NCI-H1092 (cell line): ENCODE measurements at places on chromosomes 11 and 22.

DNA sequence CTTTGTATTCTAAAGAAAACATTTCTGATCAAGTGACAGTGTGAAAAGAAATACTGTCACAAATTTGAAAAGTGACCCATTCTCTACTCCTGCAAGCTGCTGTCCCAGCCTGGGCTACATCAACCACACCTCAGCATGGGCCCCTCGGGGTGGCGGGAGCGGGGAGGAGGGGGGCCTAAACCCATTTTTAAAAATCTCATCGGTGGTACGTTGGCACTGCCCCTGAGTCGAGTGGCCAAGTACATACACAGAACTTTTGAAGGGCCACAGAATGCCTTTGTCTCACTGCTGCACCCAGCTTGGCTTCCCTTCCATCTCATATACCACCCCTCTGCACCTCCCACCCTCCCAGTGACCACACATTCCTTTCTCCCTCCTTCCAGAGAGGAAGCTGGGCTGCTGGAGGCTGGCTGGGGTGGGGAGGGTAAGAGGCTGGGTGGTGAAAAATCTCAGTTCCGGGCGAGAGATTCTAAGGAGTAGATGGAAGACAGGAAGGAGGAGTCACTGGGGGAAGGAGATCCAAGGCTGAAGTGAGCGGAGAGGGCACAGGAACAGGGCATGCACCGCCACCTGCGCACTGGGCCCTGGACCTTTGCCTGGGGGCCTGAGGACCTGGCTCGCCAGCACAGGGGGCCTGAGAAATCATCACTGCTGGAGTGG lies 21.1 kb downstream of the FXYD6 start:
- DNase-seq, result no peak

GRCh38 chr22:39150848-39151215 lies 1.6 kb downstream of the CBX7 start:
- DNase-seq, result no peak

DNA sequence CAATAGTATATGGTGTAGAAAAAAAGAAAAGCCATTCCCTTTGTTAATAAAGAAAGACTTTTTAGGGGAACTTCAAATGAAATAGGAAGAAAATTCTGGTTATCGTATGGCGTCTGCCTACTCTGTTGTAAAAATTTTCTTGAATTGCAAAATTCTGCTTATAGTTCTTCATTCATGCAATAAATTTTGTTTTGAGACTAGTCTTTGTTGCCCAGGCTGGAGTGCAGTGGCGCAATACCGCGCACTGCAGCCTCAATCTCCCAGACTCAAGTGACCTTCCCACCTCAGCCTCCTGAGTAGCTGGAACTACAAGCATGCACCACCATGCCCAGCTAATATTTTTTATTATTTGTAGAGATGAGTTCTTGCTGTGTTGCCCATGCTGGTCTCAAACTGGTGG lies 5.8 kb downstream of the DDIAS start:
- DNase-seq, result no peak

DNA sequence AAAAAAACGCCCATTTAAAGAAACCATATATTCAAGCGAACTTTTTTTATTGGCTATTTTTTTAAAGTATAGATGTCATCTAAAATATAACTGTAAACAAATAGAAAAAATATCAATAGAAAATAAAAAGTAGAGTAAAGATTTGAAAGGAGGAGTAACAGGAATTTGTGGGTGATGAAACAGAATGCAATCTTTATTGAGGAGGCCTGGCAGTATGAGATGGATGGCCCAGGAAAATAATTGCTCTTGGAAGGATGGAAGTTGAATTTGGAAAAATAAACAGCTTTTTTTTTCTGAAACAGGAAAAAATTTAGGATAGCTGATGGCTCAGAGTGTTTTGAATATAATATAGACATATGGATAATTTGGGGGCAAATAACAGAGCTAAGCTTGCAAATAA lies 219.0 kb downstream of the CASP12 start:
- no peak for DNase-seq

DNA sequence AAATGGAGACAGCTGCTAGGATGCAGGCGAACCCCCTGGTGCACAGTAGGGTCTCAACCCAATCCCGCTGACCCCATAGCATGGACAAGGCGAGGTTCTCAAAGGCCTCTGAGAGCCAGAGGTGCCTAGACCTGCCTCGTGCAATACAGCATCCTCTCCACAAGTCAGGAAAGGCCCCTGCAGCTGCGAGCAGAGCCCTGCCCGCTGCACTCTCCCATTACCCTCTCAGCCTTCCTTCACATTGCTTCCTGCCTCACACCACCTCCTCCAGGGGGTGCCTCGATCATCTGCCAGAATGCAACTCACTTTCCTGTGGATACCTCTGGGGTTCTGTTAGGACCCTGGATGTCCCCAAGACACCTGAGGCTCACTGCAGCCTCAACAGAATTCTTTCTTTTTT lies 42.8 kb upstream of the TCF20 start:
- DNase-seq, result no peak

GRCh38 chr11:97937501-97937900 lies 1083.2 kb upstream of the CNTN5 start:
- DNase-seq, result no peak

GRCh38 chr22:39621826-39622225 lies 51.3 kb downstream of the CACNA1I start:
- no peak for DNase-seq

GRCh38 chr11:104433751-104434150 lies 269.8 kb upstream of the PDGFD start:
- DNase-seq, result no peak

DNA sequence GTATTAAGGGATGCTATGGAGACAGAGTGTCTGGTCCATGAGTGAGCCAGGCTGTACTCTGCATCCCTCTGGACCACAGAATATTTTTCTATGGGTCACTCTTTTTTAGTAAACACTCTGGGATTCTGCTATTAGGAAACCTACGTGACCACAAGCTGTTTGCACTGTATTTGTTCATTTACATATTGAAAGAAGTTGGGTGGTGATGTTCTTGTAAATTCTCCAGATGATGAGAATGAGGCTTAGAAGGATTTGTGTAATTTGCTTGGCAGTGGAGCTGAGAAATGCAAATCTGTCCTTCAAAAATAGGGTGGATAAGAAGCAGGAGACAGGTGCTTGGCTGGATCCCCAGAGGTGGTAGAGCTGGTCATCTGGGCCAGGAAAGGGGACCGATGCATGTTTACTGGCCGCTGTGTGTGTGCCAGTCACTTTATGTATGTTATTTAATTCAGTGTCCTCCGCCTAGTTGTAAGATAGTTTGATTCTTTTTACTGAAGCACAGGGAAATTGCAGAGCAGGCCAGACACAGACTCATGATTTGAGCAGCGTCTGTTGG lies 63.7 kb upstream of the HEPHL1 start:
- no peak for DNase-seq

DNA sequence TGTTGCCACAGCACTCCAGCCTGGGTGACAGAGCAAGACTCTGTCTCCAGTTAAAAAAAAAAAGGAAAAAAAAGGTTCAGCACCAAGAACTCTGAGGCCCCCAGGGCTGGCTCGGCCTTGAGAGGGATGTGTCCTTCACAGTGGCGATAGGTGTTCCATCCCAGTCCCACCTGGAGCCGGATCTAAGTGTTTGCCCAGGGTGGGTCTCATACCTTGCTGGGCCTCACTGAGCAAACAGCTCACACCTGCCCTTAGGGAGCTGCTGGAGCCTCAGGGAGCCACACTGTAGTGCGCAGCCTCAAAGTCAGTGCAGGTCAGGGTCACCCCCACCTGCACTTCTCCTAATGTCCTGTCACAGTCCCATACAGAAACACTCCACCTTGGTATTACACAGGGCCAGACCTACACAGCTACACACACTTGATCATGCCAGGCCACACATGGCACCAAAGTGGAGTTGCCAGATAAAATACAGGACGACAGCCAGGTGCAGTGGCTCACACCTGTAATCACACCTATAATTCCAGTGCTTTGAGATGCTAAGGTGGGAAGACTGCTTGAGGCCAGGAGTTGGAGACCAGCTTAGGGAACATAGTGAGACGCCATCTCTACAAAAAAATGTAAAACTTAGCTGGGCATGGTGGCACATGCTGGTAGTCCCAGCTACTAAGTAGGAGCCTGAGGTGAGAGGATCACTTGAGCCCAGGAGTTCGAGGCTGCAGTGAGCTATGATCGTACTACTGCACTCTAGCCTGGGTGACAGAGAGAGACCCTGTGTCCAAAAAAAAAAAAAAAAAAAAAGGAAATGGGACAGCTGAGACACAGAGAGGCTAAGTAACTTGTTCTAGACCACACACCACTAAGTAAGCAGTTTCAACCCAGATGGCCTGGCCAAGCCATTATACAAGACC lies 7.3 kb downstream of the STARD10 start:
- DNase-seq, result peak; percentile 48

- DNase-seq, result no peak
Observed at GRCh38 chr11:64586366-64586765, 4.7 kb upstream of the SLC22A12 start.

- DNase-seq, result peak; percentile 14
Observed at GRCh38 chr22:22450343-22450839, 58.2 kb downstream of the ZNF280B start.

GRCh38 chr11:110777775-110778174 lies 65.5 kb upstream of the ARHGAP20 start:
- no peak for DNase-seq

DNA sequence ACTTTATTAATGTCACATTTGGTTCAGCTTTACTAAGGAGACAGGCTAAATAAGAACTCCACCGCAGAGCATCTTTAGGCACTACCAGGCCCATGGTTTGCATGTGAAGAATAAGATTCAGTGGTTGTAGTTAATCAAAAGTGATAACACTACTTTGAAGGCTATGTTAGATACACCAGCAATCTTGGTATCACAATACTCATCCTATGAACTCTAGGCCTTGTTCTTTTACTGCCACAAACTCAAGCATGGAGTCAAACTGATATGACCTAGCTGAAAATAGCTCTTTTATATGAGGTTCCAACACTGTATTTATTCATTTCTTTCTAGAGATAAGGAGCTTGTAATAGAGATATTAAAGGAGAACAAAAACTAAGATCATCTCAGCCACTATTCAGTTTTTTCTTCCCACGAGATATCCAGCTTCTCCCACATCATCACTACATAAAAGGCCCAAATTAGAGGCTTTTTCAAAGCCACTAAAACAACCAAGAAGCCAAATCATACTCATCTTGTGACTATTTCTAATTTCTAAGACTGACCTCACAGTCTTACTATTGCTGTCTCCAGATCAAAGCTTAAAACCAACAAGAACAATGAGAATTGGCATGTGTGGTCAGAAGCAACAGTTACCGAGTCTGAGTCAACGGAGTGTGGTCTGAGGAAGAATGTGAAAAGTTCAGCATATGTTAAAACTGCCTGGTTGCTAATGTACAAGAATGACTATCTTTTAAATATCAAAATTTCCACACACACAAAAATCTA lies 25.1 kb upstream of the GUCY1A2 start:
- no peak for DNase-seq

DNA sequence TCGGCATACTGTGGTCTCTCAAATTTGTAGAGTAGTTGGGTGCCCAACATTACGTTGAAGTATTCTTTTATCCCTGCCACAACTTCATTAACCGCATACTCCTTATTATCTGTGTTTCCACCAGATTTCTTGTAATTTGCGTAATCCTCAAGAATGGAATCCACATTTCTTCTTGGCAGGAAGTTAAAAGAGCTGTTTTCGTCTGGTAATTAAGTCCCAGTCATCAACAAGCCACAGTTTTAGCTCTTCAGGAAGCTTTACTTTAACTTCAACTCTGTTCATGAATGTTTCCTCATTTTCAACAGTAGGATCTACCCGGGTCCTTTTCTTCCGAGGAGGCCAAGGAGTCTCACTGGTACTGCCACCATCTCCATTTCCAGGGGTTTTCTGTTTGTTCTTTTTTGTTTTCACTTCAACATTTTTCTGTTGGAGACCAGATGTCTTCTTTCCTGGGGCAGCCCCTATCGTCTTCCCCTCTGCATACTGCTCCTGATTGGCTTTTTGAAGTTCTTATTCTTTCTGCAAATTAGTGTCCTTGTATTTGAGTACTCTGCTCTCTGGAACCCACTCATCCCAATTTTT lies 30.3 kb downstream of the PDE3B start:
- DNase-seq, result no peak

DNA sequence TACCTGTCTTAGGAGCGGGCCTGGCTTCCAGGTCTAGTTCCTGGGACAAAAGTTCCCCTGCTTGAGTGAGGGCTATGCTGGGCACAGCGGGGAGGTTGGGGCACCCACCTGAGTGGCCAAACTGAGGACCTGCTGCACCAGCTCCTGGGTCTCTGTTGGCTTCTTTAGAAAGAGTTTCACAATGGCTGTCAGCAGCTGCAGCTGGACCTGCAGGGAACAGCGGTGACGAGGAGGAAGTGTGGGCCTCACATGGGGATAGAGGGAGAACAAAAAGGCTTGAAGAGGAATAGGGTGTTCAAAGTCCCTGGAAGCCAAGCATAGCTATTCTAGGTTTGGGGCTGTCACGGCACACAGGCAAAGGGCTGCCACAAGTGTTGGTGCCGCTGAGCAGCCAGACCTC lies 26.7 kb upstream of the RASL10A start:
- DNase-seq, result no peak

GRCh38 chr22:45426387-45426786 lies 12.9 kb downstream of the RIBC2 start:
- DNase-seq, result no peak
